CD4-positive, alpha-beta T cell treated with Interferon alpha-2 for 1 hour (primary cell): ENCODE measurements at places on chromosomes 3 and 15.

DNA sequence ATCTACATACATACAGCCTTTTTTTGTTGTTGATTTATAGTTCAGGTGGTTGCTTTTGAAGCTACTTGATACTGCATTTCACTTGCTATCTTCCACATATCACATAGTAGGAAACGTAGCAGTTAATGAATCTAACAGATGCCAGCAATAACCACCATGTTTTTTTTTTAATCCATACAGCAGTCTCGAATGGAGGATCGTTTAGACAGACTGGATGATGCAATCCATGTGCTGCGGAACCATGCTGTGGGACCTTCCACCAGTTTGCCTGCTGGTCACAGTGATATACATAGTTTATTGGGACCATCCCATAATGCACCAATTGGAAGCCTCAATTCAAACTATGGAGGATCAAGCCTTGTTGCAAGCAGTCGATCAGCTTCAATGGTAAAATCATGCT lies 123.2 kb upstream of the CGNL1 start:
- DNase-seq: no peak

- no peak for DNase-seq
Measured at GRCh38 chr3:71152039-71152891, 431.3 kb downstream of the FOXP1 start.

DNA sequence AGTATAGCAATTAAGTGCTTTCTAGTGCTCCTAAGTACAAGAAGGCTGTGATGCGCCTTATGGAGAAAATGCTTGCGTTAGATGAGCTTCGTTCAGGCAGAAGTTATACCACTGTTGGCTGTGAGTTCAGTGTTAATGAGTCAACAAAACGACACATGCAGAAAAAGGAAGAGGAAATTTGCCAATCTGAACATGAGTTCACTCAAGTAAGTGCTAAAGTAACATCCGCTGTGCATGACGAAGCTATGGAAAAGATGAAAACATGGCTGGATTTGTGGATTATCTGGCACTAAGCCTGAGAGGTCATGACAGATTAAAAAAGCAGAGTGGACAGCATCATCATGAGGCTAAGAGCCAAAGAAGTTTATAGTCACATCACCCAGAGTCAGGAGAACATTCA lies 36.9 kb downstream of the SH3BP5 start:
- peak; percentile 40 for DNase-seq

DNA sequence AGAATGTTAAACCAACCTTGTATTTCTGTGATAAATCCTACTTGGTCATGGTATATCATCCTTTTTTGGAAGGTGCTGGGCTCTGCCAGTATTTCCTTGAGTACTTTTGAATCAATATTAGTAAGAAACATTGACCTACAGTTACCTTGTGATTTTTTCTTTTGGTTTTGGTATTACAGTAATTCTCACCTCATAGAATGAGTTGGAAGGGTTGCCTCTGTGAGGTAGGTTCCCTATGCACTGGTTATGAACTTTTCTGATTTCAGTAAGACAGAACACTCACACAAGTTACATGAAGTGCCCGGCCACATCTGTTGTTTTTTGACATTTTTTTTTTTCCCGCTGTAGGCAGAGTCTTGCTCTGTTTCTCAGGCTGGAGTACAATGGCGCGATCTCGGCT lies 20.0 kb downstream of the PCCB start:
- no peak for DNase-seq

- DNase-seq: no peak
Measured at GRCh38 chr3:78976200-78976599, 791.6 kb downstream of the ROBO1 start.

GRCh38 chr3:124142389-124142970 lies 150.6 kb upstream of the ROPN1 start:
- no peak for DNase-seq

- no peak for DNase-seq
Measured at GRCh38 chr3:173584093-173584837, 186.7 kb downstream of the NLGN1 start.

- no peak for DNase-seq
Measured at GRCh38 chr15:82012908-82013307, 32.9 kb downstream of the MEX3B start.

DNA sequence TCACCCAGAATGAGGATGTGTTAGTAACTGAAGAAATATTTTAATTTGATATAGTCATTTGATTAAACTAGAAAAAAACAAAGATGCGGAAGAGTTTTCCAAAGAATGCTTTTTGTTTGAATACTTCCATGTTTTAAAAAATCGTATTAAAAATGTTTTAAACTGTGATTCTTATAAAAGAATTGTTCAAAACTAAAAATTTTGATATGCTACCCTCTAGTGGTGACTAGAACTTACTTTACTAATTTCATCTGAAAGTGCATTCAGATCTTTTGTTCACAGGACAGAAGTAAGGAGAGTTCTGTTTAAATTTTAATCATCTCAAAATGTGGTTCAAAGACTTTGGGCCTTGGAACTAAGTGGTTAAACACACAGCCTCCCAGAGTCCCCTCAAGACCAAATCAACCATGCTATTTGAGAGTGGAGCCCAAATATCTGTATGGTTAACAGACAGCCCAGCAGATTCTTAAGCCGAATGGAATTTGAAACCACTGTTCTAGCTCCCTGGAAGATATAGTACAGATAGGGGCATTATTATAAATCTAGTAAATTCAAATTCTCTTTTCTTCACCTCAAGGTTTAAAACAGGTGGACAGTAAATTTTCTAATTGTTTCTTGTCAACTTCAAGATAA lies 45.2 kb upstream of the SYNPR start:
- DNase-seq: no peak

GRCh38 chr15:26864664-26865191 lies 2.1 kb upstream of the GABRA5 start:
- DNase-seq: no peak

GRCh38 chr3:121855555-121855954 lies 20.5 kb downstream of the EAF2 start:
- no peak for DNase-seq

DNA sequence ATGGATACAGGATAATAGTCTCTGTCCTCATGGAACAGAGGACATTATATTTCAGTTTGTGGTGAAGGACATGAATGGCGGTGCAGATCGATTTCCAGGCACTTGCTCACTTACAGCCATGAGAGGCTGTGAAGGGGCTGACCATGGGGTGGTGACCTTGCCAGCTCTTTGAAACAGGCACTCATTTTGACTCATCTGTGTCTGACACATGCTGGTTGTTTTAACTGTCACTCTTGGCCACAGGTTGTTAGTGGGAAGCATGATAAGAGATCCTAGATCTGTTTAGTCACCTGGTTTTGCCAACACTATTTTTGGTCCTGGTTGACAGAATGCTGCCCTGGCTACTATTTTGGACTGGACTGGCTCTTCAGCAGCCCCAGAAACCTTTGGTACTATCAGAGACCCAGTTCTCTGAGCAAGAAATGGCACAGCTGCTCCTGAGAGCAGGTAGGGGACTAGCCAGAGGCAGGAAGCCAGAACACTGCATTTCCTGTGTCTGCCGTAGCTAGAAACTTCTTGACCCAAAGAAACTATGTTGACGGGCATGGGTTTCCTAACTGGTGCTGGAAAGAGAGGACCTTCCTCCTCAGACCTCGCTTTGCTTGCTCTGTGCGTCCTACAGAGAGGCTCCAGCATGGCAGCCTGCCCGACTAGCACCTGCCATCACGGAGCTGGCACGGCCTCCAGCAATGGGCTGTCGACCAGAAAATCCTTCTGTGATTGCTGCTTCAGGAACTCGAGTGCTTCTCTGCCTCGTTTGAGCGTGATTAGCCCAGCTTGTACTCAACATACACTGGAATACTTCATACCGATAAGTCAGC lies 6.3 kb downstream of the PXYLP1 start:
- no peak for DNase-seq

DNA sequence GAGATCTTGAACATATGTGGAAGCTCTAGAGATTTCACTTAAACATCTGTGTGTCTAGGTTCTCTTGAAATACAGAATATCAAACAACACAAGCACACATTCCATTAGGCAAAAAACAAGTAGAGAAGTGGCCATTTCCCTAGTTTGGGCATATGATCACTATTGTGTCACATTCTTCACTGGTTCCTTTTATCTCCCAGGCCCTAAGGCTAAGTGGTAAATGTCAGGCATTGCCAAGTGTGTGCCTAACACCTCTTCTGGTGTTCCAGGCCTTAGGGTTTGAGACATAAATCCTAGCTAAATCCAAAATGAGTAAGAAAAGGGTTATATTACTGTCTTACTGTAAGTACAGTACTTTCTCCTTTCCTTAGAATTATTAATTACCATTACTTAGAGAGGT lies 880.1 kb downstream of the PDCD6IP start:
- no peak for DNase-seq

DNA sequence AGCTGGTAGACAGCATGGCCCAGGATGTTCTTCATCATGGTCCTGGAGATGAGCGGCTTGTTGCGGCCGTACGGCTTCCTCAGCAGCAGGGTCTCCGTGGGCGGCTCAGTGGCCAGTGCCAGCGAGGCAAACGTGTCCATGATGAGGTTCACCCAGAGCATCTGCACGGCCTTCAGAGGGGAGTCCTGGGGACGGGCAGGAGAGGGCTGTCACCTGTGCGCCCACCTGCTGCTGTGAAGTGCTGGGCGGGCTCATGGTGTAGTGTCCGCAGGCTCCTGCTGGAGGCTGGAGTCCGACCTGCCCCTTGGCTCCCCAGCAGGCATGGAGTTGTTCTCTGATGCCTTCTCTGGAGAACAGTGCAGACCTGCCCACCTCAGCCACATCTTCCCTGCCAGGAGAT lies 21.9 kb upstream of the SEC13 start:
- DNase-seq: no peak

GRCh38 chr3:70010346-70010745 lies 10.8 kb downstream of the SAMMSON start:
- DNase-seq: no peak

GRCh38 chr3:52299879-52300611 lies 12.4 kb downstream of the GLYCTK start:
- no peak for DNase-seq

GRCh38 chr15:50321680-50322210 lies 33.3 kb downstream of the GABPB1 start:
- DNase-seq: no peak

DNA sequence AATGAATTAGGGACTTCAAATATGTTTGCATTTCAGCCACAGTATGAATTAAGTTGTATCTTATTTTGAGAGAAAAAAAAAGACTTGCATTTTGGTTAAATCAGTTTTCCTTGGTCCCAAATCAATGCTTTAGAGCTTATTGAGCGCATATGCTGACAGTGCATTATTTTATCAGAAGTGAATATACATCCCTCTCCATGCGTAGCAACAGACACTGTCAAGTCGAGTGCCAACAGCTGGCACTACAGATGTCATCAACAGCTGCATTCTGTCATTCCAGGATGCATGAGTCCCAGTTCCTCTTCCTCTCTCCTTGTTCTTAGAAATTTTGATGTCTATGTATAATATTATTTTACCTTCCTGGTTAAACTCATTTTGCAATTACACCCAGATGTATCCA lies 156.1 kb upstream of the FOXB1 start:
- DNase-seq: no peak

DNA sequence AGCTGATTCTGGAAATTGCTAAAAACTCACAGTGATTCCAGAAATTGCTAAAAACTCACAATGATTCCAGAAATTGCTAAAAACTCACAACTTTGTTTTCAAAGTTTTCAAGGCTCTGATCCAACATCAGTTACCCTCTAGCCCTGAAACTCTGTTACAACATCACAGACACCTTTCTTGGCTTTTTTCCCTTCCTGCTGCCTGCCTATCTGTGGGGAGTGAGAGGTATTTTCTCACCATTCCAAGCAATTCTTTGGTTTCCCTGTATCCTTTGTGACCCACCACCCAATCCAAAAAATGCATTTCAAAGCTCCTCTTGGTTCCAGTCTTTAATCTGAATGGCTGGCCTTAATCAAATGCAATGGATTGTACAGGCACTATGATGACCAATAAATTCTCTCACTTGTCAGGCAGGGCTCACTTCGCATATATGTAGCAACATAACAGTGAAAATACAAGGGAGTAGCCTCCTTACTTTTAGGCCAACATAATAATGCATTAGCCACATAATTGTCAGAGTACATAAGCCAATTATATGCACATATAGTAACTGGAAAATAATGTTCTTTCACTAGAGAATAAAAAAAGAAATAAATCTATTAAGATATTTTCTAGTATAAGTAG lies 1139.0 kb downstream of the ROBO2 start:
- DNase-seq: no peak

GRCh38 chr15:48060396-48060795 lies 60.4 kb upstream of the SLC24A5 start:
- DNase-seq: no peak

- peak; percentile 45 for DNase-seq
Measured at GRCh38 chr3:129616713-129617112, 10.2 kb upstream of the PLXND1 start.

- peak; percentile 24 for DNase-seq
Measured at GRCh38 chr3:101898752-101899169, 49.4 kb downstream of the NFKBIZ start.

GRCh38 chr15:83784975-83785374 lies 131.1 kb downstream of the ADAMTSL3 start:
- no peak for DNase-seq

GRCh38 chr3:36765104-36765503 lies 751 bp upstream of the DCLK3 start:
- no peak for DNase-seq

DNA sequence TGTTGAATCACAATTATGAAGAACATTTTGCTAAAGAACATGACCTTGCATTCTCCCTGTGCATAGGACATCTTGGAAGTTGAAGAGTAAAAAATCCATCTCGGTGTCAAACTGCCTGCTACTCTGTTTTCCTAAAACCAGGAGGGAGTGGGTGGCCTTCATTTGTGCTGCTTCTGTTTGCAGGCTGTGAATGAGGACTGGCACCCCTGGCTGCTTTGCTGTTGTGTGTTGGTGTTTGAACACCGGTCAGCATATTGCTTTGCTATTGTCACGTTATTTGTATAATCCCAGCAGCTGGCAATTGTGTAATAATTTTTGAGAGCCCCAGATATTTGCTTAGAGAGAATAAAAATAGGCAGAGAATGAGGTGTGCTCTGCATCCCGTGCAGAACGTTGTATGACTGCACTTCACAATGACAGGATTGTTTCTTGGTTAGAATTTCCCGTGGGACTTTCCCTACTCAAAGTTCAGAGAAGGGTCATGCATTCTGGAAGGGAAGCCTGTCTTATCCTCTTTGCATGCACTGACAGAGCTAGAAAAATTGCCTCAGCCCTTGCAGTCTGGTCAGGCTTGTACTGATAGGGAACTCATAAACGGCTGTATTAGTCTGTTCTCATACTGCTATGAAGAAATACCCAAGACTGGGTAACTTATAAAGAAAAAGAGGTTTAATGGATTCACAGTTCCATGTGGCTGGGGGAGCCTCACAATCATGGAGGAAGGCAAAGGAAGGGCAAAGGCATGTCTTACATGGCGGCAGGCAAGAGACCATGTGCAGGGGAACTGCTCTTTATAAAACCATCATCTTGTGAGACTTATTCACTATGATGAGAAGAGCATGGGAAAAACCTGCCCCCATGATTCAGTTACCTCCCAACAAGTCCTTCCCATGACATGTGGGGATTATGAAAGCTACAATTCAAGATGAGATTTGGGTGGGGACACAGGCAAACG lies 16.3 kb downstream of the SV2B start:
- DNase-seq: no peak
